ENCODE measurements at places on chromosomes 6 and 20.

GRCh38 chr6:4133941-4134838 is 1.2 kb downstream of the ECI2 start:
- peak; percentile 38 for DNase-seq

- no peak for DNase-seq
Observed at GRCh38 chr6:105601541-105602236, 198.8 kb upstream of the PREP start.

DNA sequence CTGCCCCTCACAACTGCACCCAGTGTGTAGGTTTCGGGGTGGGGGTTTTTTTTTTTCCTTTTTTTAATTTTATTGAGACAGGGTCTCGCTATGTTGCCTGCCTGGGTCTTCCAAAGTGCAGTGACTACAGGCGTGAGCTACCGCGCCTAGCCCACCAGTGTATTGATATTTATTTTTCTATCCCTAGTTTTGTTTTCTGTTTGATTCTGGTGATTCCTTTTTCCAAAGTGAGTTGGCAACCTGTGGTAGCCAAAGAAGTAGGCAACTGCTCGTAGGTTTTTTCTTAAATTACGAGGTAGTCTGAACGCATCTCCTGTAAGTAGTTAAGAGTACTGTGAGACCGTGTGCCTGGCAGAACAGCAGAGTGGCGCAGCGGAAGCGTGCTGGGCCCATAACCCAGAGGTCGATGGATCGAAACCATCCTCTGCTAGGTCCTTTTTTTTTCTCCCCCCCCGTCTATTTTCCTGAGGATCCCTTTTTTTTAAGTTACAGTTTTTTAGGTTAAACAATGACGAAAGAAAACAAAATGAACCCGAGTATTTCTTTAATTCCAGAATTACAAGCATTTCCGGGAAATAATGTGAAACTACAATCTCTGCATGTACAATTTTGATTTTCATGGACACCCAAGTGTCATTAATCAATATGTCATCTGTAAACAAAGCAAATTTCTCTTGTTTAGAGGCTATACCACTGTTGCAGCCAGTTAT is 78.7 kb upstream of the BTN3A2 start:
- peak; percentile 81 for DNase-seq

DNA sequence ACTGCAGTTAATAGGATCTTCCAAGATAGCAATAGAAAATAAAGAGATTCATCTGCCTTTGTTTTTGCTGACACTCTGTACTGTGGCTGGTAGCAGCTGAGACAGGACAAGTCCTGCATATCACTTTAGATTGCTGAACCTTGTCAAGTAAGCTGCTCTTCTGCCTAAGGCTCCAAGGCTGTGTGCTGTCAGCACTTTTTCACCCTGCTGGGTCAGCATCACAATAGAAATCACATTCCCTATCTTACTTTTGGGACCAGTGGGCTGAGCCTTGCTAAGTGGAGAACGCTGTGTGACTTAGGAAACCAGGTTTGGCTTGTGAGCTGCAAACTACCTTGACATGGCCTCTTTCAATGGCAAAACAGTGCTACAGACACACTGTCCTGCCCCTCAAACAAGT is 263.9 kb downstream of the FRK start:
- no peak for DNase-seq

GRCh38 chr6:149065658-149066556 is 251.6 kb upstream of the TAB2 start:
- DNase-seq: peak; percentile 62

GRCh38 chr20:22986601-22987000 is 48.5 kb upstream of the SSTR4 start:
- no peak for DNase-seq

- DNase-seq: no peak
Observed at GRCh38 chr6:38933426-38933825, 115.2 kb upstream of the GLP1R start.

- DNase-seq: no peak
Observed at GRCh38 chr6:43088654-43089056, 12.5 kb downstream of the PTK7 start.
